ENCODE measurements at places on chromosomes 5 and 9.

- no peak for DNase-seq
These were observed 79.1 kb downstream of the AOPEP start for GRCh38 chr9:94805585-94805984.

DNA sequence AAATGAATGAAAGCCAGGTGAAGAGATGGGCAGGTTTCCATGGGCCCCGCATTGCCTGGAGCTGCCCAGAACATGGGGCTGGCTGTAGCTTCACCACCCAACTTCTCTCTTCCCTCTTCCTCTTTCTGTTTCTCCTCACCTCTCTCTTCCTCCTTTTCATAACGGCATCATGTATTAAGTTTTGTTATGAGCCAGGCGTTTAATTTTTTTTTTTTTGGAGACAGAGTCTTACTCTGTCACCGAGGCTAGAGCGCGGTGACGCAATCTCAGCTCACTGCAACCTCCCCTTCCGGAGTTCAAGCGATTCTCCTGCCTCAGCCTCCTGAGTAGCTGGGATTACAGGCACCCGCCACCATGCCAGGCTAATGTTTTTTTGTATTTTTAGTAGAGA is 13.0 kb upstream of the SPINK4 start:
- DNase-seq: peak; percentile 48

- DNase-seq: no peak
These were observed 110.5 kb upstream of the HMHB1 start for GRCh38 chr5:143701493-143701892.

DNA sequence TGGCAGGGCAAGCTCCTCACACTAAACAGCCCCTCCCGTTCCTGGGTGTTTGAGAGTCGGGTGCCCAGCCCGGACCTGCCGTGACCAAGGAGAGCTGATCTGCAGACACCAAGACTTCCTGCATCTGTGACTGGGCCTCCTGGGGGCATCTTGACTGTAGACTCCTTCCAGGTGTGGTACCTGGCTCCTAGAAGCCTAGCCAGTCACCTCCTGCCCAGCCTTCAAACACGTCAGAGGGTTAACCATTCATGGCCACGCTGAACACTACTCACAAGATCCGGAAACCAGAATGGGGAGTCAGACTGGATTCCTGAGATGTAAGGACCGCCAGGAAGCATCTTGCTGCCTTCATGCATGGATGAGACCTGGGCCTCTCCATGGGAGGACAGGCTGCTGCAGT is 3.7 kb upstream of the LCN2 start:
- DNase-seq: no peak

DNA sequence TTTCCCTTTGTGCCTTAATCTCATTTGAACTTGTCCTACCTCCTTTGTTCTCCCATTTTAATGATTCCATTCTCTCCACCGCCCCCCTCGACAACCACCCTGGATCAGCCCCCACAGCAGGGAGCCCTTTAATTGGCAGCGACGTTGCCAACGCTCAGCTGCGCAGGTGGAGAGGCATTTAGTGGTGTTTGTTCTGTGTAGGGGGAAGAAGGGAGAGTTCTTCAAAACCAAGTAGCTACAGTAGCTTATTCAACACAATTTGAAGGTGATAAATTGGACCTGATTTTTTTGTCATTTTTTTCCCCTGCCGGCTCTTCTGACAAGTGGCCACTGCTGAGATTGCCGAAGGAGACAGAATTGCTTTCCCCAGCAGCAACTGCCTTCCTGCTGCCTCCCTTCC is 499.1 kb downstream of the CDK5RAP2 start:
- no peak for DNase-seq

- DNase-seq: peak; percentile 25
These were observed 9.6 kb downstream of the TMOD1 start for GRCh38 chr9:97510797-97511654.

DNA sequence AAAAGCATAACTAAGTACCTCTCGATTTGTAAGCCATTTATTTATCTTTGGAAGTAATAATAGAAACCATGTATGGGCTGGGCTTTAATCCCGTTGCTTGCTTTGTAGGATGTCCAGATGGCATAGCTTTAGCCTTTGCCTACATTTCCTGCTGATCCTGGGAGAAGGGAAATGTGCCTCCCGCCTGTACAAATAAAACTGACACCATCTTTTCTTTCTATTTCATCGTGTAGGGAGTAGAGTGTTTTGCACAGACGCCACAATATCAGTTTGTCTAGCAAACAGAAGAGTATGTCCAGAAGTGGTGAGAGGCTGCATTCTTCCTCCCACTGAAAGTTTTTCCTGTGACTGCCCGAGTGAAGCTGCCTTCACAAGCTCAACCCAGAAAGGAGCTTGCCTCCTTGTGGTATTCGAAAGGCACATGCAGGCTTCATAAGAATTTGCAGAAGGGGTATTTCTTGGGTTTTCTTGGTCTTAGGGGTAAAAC is 24.7 kb upstream of the TJP2 start:
- DNase-seq: no peak

GRCh38 chr5:129966071-129966470 is 61.8 kb downstream of the CHSY3 start:
- DNase-seq: no peak

- DNase-seq: no peak
These were observed 491.9 kb upstream of the TUSC1 start for GRCh38 chr9:26170190-26170589.

GRCh38 chr5:1293416-1294205 is 1.3 kb downstream of the TERT start:
- no peak for DNase-seq

DNA sequence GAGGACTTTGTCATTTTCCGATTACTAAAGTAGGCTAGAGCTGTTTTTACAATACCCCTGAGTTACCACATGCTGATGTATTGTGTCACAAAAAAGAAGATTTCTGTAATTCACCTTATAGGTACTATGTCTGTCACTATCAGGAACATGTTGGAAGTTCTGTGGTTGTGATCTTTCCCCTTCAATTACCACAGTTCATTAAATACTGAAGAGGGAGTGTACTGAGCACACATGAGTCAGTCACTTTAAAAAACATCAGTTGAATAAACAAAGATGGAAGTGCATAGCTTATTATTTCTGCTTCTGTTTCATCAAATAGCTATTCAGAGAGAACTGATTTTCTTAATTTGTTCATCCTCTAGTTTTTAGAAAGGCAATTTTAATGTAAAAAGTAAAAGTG is 31.7 kb downstream of the AP3S1 start:
- no peak for DNase-seq

- DNase-seq: no peak
These were observed 212.2 kb downstream of the SMARCA2 start for GRCh38 chr9:2227144-2227867.

DNA sequence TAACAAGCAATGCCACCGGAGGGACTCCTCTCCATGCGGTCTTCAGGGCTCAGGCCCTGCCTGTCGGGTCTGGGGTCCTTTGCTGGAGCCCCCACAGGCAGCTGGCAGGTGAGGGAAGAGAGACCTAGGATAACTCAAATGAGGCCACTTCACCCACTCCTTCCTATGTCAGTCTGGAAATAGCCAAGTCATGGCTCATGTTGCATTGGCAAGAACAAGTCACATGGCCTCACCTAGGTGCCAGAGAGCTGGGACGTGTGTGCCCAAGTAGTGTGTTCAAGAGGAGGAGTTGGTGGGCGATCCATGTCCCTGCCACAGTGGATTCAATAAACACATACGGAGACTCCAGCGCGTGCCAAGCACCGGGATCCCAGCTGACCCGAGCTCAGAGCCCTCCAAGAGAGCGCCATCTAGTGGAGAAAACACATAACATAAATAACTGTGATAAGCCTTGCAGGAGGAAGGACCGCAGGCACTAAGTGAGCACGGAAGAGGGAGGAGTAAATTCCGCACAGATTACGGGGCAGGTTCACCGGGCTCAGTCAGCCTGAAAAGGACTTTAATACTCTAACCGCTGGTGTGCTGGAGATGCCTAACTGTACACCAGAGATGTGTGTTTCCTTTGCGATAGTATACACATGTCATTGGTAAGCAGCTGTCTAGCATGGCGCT is 580.8 kb downstream of the CCDC171 start:
- peak; percentile 30 for DNase-seq

DNA sequence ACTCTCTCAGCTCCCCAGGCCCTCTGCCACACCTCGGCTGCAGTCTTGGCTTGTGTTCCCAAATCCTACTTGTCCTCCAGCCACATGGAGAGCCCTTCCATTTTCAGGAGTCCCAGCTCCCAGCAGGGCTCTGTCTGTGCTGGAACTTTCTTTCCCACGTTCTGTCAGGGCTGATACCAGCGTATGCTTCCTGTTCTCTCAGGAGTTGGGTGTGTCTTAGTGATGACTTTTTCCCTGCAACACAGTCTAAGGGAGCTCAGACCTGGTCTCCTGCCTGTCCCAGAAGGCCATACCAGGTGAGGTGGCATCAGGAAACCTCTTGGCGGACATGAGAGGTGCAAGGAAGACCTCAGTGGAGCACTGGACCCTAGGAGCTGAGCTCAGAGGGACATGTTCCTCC is 226.5 kb downstream of the HSPA4 start:
- no peak for DNase-seq

- DNase-seq: no peak
These were observed 13.0 kb downstream of the ERAP1 start for GRCh38 chr5:96794757-96795156.

All from tibial artery (tissue), 4 donors.